Left forelimb (tissue), 1 donor: ENCODE measurements at places on chromosomes 16 and 17.

GRCh38 chr17:55416000-55416399 is 5.6 kb downstream of the MMD start:
- no peak for DNase-seq

DNA sequence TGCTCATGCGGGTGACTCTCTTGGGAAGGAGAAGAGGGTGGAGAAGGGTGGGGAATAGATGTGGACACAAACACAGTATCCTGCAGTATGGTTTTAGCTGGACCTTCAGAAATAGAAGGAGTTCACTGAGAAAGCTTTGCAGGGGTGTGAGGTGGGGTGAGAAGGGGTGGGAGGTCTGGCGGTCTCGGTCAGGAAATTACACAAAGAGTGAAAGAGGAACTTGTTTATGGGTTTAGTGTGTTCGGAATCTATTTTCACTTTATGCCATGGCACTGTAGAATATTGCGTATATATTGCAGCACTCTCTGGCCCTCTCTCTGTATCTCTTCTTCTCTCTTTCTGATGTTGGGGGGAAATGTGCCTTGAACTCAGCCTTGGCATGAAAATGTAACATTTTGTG is 148.2 kb upstream of the GOT2 start:
- DNase-seq: no peak

DNA sequence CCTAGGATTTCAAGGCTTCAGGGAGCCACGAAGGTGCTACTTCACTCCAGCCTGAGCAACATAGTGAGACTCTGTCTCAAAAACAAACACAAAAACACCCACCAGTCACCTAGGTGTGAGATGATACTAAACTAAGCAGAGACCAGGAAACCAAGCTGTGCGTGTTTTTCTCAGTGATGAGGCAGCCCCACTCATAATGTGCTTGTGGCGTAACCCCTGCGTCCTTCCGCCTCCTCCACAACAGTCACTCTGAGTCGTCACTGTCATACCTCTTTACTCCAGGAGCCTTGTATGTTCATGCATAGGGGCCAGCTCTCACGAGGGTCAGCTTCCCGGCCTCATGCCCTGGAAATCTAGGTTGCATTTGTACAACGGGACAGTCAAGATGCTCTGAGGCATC is 31.1 kb upstream of the SLC47A1 start:
- no peak for DNase-seq

GRCh38 chr17:34758316-34758715 is 178.9 kb downstream of the TMEM132E start:
- DNase-seq: peak; percentile 33

DNA sequence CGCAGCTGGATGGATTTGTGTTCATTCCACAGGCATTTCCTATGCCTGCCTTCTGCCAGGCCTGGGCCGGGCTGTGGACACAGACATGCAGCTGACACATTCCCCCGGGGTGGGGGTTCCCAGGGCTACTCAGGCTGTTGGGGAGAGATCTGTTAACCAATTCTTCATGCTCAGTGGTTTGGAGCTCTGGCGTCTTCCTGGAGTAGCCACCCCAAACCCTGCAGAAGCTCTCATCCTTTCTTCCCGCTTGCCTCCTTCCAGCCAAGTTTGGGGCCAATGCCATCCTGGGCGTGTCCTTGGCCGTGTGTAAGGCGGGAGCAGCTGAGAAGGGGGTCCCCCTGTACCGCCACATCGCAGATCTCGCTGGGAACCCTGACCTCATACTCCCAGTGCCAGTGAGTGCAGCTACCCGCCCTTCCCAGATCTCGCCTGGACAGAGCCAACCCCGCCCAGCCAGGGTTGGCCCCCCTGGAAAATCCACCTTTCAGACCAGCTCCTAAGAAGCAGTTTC is 2.6 kb downstream of the ENO3 start:
- no peak for DNase-seq

- no peak for DNase-seq
These were observed 7.5 kb downstream of the DCAKD start for GRCh38 chr17:45043813-45044540.
